ENCODE measurements at places on chromosomes 2 and 18.

DNA sequence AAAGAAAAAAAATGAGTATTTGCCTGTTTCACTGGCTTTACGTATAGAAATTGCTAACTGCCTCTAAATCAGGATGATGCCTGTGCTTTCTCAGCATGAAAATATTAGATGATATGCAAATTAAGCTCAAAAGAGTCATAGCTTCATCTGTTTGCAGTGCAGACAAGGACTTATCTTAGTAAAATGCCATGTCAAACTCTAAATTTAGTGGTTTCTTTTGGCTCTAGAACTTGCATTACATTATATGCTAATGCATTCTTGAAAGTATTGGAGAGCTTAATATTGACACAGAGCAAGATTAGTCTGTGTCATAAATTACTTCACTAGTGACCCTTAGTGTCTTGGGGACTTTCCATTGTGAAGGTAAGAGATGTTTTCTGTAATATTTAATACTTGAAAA is 1109.1 kb upstream of the NRXN1 start:
- DNase-seq, result no peak

DNA sequence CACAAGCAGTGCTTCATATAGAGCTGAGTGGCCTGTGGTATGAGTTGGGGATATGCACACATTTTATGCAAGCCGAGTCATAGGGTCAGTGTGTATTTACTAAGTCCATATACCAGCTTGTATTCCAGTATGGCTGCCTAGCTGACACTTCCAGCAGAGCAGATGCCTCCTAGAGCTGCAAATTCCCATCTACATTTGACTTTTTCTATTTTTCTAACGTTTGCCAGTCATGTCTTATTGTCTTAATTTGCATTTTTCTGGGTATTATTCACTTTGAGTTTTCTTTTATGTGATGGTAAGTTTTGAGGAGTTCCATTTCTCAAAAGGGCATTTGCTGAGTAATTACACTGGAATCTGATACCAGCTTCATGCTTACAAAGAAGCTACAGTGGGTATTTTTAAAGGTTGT is 334.5 kb upstream of the CDH2 start:
- no peak for DNase-seq

DNA sequence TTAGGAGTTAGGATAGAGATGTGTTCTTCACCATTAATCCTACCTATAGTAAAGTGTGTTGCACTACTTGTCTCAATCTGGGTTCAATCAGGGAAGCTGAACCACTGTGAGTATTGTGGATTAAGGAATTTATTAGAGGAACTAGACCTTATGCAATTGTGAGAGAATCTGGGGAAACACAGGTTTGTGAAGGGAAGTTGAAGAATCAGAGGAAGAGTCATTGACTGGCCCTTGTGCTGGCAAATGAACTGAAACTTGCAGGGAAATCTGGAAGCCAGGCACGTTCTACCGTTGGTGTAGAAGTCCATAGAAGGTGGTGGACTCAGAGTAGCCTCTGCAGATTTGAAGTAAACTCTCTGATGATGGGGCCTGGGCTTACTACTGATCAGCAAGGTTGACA is 44.7 kb upstream of the HK2 start:
- no peak for DNase-seq

DNA sequence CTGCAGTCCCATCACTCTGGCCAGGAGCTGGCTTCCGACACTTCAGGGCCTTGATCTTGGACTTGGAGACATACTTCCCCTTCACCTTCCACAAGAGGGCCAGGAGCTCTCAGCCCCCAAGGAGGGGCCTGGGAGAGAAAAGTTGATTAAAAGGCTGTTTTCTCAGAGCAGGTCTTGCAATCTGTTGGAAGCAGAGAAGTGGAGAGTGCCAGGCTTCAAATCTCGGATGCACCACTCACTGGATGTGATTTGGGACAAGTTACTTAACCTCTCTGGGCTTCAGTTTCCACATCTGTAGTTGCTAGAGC is 255.3 kb downstream of the CYP26B1 start:
- DNase-seq, result no peak

DNA sequence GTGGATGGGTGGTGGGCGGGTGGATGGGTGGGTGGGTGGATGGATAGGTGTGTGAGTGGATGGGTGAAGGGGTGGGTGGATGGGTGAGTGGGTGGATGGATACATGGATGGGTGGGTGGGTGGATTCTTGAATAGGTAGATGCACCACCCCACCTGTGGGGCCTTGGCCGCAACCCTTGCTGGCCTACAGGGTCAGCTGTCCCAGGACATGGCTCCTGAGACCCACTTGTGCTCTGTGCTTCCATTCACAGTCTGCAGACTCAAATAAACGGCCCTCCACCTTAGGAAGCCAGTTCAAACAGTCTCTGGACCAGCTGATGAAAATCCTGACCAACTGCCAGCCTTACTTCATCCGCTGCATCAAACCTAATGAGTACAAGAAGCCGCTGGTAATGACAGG is 54.4 kb downstream of the MYO7B start:
- DNase-seq, result no peak

- DNase-seq, result no peak
These were observed 51.4 kb upstream of the GPC1 start for GRCh38 chr2:240383871-240384700.

- DNase-seq, result no peak
These were observed 27.4 kb upstream of the CATIP start for GRCh38 chr2:218329027-218329825.

DNA sequence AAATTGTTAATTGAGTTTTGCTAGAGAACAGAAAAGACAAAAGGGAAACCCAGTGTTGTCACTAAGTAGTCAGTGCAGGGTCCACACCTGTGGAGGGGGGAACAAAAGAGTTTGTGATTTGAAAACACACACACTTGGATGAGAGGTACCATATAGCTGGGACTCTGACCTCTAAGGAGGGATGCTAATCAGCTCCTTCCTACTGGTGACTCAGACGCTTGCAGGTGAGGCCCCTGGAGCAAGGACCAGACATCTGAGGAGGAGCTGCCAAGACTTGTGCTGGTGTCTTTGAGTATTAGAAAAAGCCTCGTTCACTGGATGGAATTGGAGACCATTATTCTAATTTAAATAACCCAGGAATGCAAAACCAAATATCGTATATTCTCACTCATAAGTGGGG is 146.4 kb upstream of the MAP2 start:
- DNase-seq, result no peak

GRCh38 chr18:22983175-22983574 is 50.0 kb downstream of the RBBP8 start:
- DNase-seq, result no peak

DNA sequence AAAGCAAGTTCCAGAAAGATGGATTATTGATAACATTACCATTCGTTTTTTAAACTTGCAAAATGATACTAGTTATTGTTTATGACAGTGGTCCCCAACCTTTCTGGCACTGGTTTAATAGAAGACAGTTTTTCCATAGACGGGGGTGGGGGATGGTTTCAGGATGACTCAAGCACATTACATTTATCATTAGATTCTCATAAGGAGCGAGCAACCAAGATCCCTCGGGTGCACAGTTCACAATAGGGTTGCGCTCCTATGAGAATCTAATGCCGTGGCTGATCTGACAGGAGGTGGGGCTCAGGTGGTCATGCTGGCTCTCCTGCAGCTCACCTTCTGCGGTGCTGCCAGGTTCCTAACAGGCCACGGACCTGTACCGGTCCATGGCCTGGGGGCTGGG is 86.2 kb downstream of the BCL2 start:
- DNase-seq, result peak; percentile 45

DNA sequence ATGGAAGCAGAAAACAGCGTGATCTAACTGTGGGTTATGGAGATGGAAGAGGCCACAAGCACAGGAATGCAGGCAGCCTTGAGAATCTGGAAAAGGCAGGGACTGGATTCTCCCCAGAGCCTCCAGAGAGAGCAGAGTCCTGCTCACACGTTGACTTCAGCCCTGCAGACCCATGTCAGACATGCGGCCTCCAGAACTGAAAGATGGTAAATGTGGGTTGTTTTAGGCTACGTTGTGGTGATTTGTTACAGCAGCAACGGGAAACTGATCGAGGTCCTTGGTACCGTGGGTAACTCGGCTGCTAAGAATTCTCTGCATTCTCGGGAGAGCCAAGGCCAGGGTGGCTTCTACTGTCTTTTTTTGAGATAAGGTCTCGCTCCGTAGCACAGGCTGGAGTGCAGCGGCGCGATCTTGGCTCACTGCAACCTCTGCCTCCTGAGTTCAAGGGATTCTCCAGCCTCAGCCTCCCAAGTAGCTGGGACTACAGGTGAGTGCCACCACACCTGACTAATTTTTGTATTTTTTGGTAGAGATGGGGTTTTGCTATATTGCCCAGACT is 97.1 kb downstream of the ACKR3 start:
- no peak for DNase-seq

GRCh38 chr2:57882895-57883515 is 163.6 kb upstream of the VRK2 start:
- no peak for DNase-seq

GRCh38 chr2:10303694-10304378 is 1.1 kb downstream of the HPCAL1 start:
- peak; percentile 23 for DNase-seq

DNA sequence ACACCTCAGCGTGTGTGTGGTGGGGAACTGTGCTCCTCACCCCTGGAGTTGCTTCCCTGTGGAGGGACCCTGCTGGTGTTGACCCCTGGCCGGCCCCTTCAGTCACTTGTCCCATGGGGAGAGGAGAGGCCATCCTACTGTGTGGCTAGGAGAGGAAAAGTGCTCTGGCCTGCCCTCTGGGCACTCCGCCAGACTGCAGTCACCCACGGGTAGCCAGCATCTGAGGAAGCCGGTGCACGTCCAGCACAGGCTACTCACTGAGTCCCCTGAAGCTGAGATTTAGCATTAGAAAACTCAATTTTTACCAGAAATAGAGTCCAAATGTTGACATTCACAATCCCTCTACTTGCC is 211.5 kb upstream of the RAB6C start:
- no peak for DNase-seq

DNA sequence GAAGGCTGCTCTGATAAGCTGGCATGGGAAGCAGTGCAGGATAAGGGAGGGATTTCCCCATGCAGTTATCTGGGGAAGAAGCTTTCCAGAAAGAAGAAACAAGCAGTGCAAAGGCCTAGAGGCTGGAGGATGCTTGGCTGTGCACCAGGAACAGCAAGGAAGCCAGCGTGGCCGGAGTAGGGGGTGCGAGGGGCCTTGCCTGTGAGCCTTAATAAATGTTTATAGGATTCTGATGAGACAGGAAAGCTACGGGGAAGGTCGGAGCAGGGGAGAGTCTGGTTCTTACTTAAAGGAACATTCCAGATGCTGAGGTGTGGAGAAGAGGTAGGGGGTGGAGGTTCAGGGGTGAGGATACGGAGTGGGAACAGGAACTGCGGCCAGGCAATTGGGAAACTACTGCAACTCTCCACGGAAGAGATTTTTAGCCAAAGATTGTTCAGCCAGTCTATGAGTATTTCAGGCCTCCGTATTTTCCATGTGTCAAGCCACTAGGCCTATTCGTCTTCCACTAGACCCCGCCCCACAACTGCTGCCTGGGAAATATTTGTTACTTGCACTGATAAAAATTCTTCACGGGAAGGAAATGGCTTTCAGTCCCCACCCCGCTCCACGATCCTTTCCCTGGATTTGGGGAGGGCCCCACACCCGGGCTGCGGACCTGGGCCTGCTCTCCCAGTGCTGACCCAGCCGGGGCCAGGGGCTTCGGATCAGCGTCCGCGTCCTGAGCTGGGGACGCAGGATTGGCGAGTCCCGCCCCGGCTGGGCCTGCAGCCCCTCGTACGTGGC is 516 bp downstream of the EIF2AK2 start:
- peak; percentile 11 for DNase-seq

DNA sequence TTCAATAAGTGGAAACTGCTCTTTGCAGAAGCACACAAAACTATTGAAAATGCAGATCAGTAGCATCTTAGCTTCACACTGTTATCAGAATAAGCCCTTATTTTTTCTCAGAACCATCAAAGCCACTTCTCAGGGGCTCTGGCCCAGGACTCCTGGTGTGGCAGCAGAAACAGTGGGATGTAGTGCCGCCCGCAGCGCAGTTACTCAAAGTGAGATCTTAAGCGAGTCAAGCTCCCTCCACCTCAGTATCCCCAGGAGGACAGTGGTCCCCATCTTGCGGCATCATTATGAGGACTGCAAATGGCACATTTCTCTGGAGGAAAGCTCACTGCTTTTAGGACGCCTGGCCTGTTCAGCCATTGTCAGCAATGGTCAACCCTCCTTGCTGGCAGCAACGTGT is 60.0 kb downstream of the MBP start:
- no peak for DNase-seq

DNA sequence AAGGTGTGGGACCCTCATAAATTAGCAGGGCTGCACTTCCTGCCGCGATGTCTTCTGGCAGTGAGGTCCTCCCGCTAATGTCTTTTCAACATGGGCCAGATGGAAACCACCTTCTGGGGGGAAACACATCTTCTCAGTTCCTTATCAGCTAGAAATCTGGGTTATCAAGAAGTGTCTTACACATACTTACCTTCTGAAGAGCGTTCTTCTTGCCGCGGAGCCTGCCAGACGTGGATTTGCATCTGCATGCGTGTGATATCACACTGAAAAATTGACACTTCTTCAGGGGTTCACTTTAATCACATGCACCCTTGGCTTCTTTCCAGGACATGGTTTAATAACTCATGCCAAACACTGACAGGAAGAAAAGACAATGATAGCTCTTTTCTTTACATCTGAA is 163.5 kb upstream of the SOX11 start:
- no peak for DNase-seq

- DNase-seq, result peak; percentile 81
These were observed 93.9 kb upstream of the LGALSL start for GRCh38 chr2:64359892-64360657.

DNA sequence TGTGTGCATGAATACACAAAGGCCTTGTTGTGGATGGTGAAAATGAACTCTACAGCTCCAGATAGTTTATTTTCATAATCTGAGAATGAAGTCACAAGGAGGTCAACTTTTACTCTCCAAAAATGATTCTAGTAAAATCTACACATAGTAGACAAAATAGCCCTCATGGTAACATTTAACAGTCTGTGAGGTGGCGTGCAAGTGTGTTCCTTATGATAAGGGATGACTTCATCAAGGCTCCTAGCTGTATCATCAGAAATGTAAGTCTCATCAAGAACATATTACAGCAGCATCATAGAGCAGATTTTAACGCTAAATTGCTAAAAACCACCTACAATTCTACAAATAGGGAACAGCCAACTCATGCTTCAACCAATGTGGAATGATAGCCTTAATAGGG is 72.3 kb upstream of the RIOK3 start:
- no peak for DNase-seq

Data from stimulated activated CD4-positive, alpha-beta T cell treated with anti-CD3 and anti-CD28 coated beads, Interleukin-1b, Interleukin-23, amount 100 ng/mL, for 48 hours (primary cell).